ENCODE measurements at places on chromosomes 11 and 22.

GRCh38 chr11:5204787-5205186, 4.3 kb upstream of the OR51V1 start:
- peak; percentile 85 for DNase-seq

DNA sequence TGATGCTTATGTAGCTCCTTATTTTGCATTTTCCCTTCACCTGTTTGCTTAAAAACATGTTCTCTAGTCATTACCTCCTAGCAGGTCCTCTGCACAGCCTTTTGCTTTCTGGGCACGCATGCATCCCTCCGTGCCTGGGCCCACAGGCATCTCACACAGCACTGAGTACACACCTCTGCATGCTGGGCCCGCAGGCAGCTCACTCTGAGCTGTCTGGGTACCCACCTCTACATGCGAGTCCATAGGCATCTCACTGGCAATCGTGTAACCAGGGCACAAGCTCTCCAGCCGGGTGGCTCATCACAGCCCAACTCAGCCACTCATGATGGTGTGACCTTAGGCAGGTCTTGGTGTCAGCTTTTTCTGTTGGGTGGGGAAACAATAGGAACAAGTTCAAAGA, 68.7 kb upstream of the GAL start:
- DNase-seq: no peak

DNA sequence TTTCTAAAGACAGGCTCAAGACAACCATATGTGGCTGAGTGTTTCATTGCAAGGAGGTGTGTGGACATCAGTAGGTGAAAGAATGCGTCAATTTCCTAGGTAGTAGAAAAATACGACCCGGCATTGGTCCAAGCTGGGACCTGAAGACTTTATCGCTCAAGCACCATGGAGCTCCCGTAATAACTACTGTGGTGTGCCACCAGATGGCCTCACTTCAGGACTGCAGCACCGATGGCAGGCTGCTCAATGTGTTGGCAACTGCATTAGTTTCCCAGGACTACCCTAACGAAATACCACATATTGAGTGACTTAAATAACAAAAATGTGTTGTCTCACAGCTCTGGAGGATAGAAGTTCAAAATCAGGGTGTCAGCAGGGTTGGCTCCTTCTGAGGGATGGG, 72.4 kb upstream of the FAT3 start:
- no peak for DNase-seq

- DNase-seq: peak; percentile 30
Observed at GRCh38 chr11:117730208-117730800, 66.7 kb downstream of the DSCAML1 start.

GRCh38 chr11:128625746-128626145, 38.4 kb upstream of the ETS1 start:
- DNase-seq: no peak

- DNase-seq: no peak
Observed at GRCh38 chr22:37929390-37929789, 23.3 kb downstream of the MICALL1 start.

DNA sequence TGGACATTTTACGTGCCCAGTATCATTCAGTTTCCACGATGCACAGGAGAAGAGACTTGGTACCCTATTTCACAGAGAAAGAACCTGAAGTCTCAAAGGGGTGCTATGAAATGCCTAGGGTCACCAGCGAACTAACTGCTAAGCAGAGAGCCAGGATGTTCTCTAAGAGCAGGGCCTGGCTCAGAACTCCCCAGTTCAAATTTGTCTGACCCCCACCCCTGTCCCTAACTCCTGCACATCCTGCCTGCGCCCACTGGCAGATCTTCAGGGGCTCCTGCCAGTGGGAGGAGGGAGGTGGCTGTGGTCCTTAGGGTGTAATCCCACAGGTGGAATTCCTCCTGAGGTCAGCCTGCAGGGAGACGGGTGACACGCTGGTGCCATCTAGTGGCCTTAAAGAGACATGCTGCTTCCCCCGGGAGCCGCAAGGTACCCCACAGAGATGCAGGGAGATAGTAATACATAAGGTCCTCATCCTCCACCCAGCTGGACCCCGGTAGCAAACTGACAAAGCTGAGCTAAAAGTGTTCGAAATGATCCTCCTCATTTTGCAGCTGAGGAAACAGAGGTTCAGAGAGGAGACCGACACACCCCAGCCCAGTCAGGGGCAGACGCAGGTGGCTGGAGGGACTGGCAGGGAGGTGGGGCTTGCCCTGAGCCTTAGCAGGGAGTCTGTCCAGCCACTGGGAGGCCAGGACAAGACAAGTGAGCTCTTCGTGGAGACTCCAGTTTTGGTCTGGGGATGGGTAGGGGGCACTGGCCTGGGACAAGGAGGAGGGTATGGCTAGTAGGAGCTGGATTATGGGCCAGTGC, 34.1 kb downstream of the MB start:
- peak; percentile 73 for DNase-seq

- DNase-seq: no peak
Observed at GRCh38 chr11:107538239-107538638, 27.3 kb downstream of the ALKBH8 start.

- no peak for DNase-seq
Observed at GRCh38 chr11:133710681-133711240, 134.6 kb downstream of the SPATA19 start.

GRCh38 chr22:40855071-40855978, 1.1 kb downstream of the ST13 start:
- DNase-seq: peak; percentile 58

- DNase-seq: no peak
Observed at GRCh38 chr11:104064034-104064630, 27.7 kb downstream of the DDI1 start.

- DNase-seq: no peak
Observed at GRCh38 chr22:39525658-39525975, 5.3 kb downstream of the ATF4 start.

GRCh38 chr11:11351042-11351586, 1.9 kb downstream of the CSNK2A3 start:
- peak; percentile 11 for DNase-seq

DNA sequence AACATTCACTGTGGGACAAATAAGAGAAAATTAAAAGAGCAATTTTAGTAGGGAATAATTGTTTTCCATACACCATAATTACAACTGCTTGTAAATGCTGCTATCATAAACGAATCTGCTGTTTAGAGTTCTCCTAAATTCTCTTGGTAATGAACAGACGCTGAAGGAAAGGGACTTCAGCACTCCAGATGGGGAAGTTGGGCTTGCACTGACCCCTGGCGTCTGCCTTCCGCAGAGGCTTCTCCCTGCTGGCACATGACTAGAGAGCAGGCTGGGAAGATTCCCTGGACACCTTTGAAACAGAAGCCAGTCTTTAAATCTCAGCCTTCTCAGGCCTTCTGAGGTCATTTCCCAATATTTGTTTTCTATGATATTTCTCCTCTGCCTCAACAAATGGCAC, 84.1 kb downstream of the NXPE2 start:
- peak; percentile 61 for DNase-seq

DNA sequence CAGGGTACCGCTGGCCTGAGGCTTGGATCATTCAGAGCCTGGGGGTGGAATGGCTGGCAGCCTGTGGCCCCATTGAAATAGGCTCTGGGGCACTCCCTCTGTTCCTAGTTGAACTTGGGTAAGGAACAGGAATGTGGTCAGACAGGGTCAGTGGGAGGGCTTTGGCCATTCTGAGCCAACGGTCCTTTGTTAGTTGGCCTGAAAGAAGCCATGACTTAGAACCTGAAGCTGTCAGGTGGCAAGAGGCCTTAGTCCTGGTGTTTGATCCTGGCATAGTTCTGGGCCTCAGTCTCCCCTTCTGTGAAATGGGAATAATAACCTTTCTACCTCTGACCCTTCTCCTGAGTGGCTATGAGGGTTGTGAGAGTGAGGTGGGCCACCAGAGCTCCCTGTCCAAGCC, 8.3 kb downstream of the PGAP2 start:
- DNase-seq: no peak

DNA sequence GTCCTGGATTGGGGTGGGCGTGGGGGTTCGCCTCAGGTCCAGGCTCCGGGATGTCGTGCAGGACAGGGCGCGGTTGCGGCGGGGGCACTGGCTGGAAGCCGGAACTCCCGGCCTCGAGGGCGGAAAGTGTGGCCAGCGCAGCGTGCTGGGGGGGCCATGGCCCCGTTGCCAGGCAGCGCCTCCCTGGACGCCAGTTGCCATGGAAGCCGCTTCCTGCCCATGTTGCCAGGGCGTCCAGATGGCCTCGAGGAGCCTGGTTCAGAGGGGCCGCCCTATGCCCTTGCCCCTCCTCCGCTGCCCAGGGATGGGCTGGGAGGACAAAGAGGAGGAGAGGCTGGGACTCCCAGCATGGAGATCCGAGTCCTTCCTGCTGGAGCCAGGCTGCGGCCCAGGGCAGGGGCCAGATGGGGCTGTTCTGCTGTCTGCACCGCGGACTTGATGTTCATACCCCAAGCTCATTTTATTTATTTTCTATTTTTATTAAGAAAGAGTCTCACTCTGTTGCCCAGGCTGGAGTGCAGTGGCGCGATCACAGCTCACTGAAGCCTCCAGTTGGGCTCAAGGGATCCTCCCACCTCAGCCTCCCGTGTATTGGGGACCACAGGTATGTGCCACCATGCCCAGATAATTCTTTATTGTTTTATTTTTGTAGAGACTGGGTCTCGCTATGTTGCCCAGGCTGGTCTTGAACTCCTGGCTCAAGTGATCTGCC, 4.6 kb upstream of the CCDC188 start:
- peak; percentile 43 for DNase-seq

- peak; percentile 60 for DNase-seq
Observed at GRCh38 chr11:65381716-65382032, 772 bp downstream of the SLC25A45 start.

DNA sequence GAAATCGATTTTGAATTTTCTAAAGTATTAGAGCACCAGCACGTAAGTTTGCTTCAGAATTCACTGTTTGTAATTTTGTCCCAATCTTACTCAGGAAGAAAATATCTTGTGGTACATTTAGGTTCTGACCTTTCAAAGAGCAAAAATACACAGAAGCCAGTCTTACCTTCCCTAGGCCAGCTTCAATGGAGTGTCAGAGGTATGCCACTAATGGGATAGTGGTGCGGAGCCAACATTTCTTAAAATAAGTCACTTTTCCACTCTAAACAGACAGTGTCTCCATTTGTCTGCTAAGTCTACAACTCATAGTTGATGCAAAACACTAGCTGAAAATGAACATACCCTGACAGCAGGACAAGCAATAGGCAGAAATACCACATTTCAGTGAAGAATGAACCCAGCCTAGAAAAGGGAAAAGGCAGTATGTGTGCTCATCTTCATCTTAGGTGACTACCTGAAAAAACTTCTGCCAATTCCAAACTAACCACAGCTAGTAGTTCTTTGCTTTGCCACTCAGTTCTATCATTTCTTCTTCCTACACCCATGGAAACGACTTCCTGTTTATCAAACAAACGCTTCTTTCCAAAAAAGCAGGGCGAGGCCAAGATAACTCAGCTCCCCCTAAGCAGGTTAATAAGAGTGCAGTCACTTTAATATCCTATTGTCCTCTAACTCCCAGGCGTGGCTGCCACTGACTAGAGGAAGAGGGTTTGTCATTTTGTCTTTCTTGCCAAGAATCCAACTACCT, 94.0 kb upstream of the APOA1 start:
- peak; percentile 65 for DNase-seq

GRCh38 chr11:77131560-77131959, 3.5 kb downstream of the MYO7A start:
- peak; percentile 33 for DNase-seq

DNA sequence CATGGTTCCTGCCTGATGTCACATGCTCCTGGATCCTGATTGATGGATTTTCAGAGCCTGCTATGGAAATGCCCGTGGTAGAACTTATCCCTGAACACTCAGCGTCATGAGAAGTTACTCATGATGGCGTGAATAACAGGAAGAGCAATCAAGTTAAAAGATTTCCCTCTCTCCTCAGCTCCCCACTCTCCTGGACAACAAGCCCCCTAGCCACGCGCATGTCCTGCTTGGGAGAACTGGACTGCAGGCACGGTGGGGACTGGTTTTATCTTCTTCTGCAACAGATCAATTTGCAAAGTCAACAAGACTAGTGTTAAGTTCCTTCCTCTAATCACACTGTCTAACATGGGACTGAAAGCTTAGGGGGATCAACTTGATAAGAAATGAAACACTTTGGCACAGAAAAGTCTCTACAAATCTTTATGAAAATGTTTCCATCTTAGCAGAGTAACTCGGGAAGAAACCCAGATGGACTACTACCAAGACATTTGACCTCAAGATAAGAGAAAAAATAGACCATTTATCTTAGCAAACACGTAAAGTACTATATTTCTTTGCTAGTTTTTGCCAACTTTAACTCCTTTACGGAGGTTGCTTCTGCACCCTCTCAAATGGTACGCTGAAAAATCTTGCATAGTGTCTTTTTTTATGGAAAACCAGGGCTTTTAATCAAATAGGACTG, 27.6 kb downstream of the POU2AF1 start:
- DNase-seq: no peak

GRCh38 chr11:89436071-89436470, 55.1 kb downstream of the NOX4 start:
- peak; percentile 48 for DNase-seq

DNA sequence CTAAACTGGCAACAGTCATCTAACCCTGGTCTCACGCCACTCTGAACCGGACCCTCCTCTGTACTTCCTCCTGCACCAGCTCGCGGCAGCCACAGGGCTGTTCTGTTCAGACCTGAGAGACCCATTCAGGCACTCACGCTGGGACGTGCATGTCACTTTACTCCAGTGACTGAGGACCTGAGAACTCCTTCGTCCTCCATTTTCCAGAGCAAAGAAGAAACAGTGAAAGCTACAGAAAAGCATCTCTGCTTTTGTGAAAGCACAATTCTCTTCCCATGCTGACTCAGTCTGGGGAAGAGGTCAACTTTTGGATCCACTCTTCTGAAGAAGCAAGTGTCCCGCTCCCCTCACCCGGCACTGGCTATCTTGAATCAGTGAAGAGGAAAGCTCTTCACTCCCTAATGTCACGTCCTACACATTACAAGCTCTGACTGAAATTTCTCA, 24.5 kb downstream of the PISD start:
- DNase-seq: no peak

- peak; percentile 88 for DNase-seq
Observed at GRCh38 chr11:27281740-27282590, 81.0 kb downstream of the CCDC34 start.

DNA sequence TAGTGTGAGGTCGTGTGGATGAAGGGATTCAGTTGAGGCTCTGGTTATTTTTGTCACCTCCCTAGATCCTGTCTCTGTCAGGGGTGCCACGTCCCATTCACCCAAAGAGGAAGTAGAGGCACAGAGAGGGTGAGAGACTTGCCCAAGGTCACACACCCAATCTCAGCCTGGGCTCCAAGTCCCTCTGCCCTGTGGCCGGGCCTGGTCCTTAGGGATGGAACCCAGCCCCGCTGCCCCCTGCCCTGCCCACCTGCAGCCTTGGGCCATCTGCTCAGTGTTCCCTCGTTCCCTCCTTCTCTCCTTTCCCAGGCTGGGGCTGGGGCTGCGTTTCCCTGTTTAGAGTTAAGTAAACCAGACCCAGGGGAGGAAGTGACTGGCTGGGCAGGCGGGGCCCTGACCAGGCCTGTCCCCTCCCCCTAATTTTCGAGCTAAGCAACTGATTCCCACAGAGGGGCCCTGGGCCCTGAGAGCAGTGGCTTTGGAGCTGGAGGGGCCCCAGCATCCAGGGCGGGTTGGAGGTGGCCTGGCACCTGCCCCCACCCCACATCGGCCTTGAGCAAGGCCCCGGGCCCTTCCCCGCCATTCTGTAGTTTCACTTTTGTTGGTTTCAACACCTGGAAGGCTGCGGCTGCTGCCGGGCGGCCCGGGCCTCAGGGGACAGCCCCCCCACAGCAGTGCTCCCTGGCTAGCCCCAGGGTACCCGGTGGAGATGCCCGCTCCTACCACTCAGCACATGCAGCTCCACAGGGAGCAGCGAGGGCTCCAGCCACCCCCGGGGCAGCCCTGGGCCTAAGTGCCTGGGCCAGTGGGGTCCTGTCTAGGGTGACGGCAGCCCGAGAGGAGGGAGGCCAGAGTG, 1.5 kb downstream of the TCIRG1 start:
- DNase-seq: peak; percentile 83
